Left renal cortex interstitium (tissue), 4 donors: ENCODE measurements at places on chromosomes 11 and 22. TPM values are rescaled to one million over a fixed set of nuclear protein-coding genes. Genes with fewer than 3 reads are reported as not detected.

SLC1A2 gene
- 0.39 TPM for polyA plus RNA-seq

DNA sequence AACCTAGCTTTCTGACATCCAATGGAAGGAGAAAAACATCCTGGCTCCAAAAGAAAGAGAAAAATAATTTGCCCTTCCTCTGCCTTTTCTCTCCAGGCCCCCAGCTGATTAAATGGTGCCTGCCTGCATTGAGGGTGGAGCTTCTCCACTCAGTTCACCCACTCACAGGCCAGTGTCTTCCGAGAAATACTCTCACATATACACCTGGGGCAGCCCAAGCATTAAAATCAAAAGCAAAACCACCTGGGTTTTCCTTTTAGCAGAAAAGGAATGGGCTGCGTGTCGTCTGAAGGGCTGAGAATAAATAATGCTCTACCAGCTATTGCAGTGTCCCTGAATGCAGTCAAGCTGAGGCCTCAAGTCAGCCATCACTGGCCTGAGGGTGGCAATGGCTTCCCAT, 1143.8 kb upstream of the TENM4 start:
- DNase-seq = no peak

DNA sequence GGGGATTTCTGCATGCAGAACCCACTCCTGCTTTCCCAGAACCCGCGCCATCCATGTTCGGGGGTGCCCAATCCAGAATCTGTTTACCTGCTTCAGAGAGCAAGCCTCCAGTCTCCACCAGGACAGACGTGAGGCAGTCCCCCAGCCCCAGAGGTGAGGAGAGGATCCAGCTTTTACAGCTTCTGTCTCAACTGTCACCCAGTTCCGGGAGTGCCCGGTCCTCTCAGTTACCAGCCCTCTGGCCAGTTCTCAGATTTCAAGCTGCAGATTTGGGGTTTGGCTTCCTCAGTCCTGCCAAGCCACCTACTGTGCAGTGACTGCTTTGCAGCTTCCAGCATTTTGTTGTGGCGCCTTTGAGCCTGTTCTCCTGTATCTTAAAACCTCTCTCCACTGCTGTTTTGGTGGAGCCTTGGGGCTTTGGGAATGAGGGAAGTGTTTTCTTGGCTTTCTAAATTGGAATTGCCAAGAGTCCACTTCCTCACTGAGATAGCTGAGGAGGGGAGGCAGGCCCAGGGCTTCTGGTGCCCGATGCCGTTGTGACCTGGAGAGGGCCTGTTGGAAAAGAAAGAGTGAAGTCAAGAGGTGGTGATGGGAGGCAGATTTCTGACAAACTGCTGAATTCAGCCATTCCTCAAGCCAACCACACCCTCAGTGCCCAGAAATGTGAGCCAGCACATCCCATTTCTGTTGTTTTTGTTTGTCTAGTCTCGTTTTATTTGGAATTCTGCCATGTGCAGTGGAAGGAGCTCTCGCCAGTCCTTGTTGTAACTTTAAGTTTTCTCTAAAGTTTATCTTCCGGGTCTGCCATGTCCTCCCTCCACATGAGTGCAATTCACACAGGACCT, 513.4 kb downstream of the TBC1D22A start:
- DNase-seq = no peak

CBLIF gene
- 0.21 TPM for polyA plus RNA-seq

DNA sequence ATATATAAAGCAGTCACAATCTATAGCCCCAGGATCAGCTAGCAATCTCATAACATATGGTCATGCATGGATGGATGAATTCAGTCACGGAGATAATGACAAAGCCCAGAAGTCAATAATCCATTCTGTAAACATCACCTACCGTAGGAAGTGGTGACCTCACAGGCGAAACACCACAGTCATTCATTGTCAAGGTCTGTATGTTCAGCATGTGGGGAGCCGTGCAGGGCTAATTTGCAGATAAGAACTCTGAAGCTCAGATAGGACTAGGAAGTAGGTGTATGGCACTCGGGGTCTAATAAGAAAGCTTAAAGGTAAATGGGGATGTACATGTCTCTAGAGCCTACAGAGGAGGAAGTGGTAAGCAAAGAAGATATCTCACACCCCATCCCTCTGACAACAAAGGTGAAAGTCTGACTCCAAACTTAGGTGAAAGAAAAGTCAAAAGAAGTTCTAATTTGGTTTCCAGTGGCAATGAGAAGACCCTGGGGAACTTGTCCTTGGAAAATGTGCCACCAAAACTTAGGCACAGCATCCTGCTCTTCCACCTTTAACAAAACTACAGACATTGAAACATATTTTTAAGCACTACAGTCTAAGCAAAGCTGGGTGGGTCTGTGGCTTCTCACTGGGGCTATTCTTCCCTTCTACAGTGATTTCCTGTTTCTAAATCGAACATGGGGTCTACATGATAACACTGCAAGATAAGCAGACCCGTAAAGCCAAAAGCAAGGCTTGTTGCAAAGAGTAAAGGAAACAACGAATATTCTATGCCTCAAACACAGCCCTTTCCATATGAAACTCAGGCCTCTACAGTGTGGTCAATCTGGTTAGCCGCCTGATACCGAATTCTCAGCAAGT, 5.2 kb downstream of the CRTAM start:
- DNase-seq = no peak

- DNase-seq = no peak
Observed at GRCh38 chr22:21657360-21658032, 8.3 kb upstream of the PPIL2 start.

NXPE1 gene
- polyA plus RNA-seq = 0.13 TPM

DNA sequence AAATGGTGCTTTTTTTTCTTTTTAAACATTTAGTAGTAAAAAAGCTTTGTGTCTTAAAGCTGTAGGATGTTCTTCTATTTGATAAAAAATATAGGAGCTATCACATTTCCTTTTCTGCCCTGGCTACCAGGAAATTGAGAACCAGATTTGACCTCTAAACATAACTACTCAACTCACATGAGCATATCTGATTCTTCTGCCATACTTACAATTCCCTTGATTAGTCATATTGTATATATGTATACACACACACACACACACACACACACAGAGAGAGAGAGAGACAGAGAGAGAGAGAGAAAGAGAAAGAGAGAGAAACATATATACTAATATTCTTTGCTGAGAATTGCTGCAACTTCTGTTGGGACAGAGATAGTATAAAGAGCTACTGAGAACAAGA, 23.0 kb upstream of the GDPD4 start:
- DNase-seq = no peak

OR51I2 gene
- polyA plus RNA-seq = 0.04 TPM

CFAP68 gene
- 51.3 TPM for polyA plus RNA-seq

- DNase-seq = no peak
Observed at GRCh38 chr11:46533396-46534100, 60.3 kb downstream of the AMBRA1 start.

DNA sequence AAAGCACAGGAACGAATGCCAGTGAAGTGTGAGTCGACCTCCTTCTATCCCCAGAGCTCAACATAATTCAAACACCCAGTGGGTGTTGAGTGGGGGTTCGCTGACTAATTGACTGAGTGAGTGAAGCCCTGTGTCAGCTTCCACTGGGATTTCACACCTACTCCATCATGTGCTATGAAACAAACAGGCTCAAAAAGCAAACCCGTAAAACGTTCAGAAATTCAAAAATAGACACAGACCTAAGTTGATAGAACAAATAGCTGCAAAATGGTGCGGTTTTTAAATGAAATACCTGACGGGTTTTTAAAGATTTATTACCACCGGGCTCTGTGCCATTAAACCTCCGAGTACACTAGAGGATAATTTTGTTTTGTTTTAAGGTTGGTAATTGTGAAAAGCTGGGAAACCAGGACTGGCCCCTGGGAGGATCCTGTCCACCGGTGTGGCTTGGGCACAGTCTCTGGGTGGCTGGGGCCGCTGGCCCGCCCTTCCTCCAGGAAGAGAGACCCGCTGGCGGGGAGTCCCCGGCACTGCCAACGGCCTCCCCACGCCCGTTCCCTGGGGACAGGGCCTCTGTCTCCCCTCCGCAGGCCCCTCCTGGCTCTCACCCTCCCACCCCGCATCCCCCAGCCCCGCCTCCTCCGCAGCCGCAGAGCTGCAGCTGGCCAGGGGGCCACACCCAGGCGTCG, 13.6 kb downstream of the KCNJ5 start:
- no peak for DNase-seq

OR52A1 gene
- 0.05 TPM for polyA plus RNA-seq

- DNase-seq = no peak
Observed at GRCh38 chr11:104898685-104899013, 389 bp upstream of the CASP12 start.

DNA sequence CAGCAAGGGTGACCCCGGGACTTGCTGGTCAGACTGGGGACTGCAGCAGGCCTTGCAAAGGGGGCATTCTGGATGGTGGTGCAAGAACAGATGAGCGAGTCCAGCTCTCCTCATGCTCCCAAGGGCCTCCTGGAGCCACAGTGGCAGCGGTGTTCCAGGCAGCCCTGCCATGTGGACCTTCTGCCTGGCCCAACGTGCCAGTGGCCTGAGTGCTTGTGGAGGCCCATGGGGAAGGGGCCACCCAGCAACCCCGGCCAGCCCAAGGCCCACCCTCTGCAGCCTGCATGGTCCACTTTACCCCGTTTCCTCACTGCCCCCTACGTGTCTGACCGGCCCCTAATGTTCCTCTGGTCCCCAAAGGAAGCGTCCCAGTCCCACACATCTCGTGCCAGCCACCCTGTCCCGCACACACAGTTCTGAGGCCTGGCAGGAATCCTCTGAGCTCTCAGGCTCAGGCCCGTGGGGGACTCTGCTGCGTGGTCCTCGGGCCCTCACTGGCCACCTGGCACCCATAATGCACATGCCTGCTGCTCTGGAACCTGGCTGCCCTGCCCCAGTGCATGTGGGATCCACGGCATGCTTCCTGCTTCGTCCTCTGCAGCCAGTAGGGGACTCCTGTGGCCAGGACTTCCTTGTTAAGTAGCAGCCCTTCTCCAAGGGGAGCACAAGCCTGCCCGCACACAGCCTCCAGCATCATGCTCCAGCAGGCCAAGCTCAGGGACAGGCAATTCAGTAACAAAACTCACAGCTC, 85.5 kb downstream of the DGCR2 start:
- no peak for DNase-seq

GRCh38 chr11:114027391-114027790, 32.1 kb upstream of the ZBTB16 start:
- DNase-seq = no peak

GRCh38 chr11:119672597-119672996, 56.4 kb downstream of the NECTIN1 start:
- no peak for DNase-seq

DNA sequence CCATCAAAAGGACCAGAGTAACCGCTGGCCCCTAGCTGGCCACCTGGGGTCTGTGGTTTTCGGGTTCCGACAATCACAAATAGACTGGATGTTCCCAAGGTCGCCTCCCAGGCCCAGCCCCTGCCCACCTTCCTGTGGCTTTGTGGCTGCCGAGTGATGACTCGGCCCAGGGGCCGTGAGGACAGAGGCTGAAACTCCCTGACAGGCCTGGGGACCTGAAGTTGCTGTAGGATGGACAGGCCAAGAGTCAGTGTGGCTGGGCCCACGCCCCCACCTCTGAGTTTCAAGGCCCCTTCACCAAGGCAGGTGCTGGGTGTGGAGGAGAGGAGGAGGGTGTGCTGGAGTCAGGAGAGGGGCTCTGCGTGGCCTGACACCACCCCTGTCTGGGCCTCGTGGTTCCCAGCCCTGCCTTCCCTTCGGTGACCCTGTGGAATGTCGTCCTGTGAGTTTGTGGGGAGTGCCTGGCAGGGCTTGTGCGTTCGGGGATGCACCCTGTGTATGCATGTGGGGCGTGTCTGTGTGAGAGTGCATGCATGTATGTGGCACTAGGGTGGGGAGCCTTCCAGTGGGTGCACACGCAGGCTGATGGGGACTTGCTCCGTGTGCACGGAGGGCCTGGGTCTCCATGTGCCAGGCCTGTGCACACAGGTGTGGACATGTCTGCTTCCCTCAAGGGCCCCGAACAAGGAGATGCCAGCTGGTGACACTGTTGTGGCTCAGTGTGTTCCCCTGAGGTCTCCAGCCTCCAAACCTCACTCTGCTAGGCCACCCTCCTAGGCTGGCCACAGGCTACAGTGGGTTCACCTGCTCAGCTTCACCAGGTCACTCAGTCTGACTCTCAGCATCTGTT, 8.4 kb upstream of the MGAT3 start:
- no peak for DNase-seq
